Renal cortical epithelial cell (primary cell): ENCODE measurements at places on chromosomes 2 and 18.

DNA sequence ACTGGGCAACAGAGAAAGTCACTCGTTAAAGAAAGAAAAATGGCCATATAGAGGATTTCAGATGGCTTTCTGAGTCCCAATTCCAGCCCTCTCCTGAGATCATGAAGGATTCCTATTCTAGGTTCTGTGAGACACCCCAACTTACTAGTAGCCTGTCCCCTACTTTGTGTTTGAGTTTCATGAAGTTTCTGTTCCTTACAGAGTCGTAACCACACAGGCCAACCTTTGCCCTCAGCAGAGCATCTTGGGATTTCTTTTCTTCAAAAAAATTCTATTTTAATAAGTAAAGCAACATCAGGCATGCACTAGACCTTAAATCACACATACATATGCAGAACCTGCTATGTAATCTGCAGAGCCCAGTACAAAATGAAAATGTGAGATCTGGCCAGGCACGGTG lies 30.4 kb downstream of the TMEM247 start:
- no peak for DNase-seq

DNA sequence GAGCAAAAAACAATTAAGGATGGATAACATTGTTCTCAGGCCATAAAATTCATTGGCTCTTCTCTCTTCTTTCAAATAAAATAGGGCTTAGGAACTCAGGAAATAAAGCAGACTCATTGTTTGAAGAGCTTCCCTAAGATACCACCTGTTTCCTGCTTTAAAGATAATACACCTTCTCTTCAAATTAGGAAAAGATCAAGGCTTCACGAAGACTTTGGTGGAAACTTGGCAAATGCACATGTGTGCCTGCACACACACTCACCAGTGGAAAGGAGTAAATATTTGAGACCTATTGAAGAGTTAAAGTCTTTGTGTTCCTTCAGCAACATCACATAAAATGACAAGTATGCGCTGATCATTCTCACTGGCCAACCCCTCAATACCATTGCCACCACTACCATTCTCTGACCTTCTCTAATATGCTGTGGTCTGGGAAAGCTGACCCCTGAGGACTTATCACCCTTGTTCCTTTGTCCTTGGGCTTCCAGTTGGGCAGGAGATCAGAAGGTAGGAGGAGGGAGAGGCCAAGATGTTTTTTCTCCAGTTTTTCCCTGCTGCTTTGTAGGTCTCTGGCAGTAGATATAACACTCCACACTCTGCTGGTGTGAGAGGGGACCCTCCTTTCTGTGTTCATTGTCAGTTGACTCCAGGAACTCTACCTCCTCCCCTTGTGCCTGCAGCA lies 53.5 kb upstream of the SPOPL start:
- no peak for DNase-seq

DNA sequence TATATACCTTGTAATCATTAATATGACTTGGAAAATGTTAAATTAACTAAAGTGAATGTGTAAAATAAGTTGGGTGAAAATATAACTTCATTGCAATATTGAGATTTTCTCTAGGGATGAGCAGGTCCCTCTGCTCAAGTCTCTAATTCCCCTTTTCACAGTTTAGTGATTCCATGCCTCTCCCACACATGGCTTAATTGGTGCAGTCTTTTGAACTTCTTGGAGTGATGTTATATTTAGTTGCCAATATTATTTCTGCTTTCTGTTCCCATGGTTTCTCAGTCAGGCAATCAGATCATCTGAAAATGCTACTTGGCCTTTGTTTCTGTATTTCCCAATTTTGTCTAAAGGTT lies 233.7 kb upstream of the SPOPL start:
- DNase-seq = no peak

DNA sequence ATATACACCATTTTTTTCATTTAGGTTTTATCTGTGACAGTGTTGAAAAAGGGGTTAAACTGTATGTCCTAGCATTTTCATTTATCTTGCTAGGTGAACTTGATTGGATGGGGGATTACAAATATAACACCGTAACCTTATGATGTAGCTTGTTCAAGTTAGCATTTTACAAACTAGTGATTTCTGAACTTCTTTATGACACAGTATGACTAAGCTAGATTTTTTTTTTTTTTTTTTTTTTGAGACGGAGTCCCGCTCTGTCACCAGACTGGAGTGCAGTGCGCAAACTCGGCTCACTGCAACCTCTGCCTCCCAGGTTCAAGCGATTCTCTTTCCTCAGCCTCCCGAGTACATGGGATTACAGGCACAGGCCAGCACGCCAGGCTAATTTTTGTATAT lies 47.1 kb downstream of the KCMF1 start:
- DNase-seq = no peak

DNA sequence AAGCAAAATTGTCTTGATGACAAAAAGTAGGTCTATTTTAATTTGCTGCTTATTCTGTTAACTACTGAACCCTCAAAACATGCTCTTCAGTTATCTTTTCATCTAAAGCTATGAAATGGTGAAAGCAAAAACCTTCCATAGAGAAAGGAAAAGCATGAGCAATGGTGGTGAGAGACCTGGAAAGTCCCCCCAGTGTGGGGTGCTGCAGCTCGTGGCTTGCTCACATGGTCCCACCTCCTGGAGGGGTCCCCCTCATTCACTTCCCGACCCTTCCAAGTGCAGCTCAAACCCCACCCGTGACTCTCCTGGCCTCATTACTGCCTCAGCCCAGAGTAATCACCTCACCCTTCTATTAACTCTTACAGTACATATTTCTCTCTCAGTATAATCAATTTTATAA lies 301.8 kb upstream of the HNRNPA3 start:
- DNase-seq = no peak

DNA sequence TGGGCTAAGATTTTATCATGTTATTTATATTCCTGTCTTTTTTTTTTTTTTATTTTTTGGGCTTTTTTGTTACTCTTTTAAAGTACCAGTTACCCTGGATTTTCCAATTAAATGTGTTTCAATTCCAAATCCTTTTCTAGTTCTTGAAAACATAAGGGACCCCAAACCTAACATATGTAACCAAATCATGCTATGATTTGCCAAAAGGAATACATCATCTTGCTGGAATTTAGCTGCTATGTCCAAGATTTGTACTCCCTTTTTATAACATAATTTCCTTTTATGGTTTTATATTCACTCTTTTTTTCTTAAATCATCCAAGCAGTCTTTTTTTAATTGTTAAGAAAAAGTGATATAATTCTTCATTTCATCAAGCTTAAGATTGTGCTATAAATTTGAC lies 60.9 kb upstream of the DSEL start:
- no peak for DNase-seq

GRCh38 chr18:2794159-2794558 lies 52.6 kb upstream of the EMILIN2 start:
- no peak for DNase-seq

- peak; percentile 27 for DNase-seq
Observed at GRCh38 chr18:8793445-8794155, 88.2 kb downstream of the MTCL1 start.

- DNase-seq = no peak
Observed at GRCh38 chr18:6941996-6942395, 175.6 kb downstream of the LAMA1 start.

DNA sequence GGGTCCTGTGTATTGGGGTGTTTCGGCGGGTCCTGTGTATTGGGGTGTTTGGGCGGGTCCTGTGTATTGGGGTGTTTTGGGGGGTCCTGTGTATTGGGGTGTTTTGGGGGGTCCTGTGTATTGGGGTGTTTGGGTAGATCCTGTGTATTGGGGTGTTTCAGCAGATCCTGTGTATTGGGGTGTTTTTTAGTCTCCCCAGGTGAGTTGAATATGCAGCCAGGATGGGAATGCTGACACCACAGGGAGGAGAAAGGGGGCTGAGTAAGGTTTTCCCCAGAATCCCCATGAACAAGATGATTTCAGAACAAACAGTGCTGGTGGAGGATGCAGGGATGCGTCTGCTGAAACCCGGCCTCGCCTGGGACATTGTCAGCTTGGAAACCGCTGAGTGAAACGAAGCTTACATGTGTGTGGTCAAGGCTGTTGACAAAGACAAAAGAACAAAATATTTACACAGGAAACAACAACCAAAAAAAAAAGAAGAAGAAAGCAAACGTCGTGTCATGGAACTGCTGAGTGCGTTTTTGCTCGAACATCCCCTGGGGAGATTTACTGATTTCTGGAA lies 88.5 kb upstream of the ODC1 start:
- no peak for DNase-seq

DNA sequence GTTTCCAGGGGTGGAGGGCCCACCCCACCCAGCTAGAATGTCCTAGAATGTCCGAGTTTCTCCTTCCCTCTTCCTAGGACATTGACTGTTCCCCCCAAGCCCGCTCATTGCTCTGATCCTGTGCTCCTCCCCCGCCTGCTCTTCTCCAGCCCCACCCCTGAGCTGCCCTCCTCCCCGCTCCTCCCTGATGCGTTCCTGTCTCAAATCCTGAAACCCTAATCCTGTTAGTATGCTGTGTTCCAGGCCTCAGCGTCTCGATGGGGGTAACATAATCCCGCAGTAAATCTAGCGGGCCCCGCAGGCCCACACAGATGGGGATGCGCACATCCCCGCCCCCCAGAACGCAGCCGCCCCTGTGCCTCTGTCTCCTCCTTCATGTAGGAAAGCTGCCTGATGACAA lies 51.3 kb downstream of the NRP2 start:
- no peak for DNase-seq

DNA sequence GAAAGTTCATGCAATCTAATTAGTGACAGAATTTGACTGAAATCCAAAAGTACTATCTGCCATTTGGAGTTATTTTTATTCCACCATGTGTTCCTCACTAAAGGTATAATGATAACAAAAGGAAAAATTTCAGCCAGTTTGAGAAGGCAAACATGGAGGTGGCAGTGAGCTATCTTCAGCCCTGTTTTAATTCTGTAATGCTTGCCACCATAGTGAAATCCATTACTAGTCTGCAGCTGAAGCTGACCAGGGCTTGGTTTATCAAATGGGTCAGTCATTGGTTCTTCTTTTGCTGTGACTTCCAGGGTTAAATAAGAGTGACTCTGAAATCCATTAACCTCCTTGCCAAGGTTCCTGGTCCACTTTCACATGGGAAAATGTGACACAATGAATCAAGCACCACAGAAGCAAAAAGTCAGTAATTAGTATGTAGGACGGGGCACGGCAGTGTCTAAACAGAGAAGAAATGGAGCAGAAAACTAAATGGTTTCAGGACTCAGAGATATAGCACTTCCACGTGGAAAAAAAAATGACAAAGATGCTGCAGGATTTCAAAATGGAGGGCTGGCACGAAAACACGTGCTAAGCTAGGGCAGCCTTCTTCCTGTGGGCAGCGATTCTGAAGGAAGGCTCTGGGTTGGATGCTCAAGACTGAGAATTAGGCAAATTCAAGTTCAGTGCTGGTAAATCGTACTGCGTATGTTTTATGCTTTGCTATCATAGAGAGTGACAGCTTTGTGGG lies 87.2 kb downstream of the EPHA4 start:
- DNase-seq = no peak

DNA sequence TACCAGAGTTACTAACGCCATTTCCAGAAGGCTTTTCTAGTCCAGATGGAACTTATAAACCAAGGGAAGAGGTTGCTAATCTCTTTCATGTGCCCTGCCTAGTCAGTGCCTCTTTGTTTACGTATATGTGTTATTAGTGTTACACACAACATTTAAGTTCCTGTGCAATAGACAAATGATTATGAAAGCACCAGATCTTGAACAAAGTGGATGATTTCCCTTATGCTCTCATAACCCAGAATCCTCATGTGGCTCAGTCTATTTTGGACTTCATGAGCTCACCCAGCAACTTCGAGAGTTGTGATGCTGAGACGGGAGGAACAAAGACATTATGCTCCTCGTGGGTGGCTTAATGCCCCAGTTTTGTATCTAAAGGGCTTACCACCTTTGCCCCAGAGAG lies 214.4 kb upstream of the SP5 start:
- no peak for DNase-seq

GRCh38 chr2:134365356-134365755 lies 111.5 kb downstream of the MGAT5 start:
- no peak for DNase-seq

GRCh38 chr2:63814114-63814513 lies 27.6 kb upstream of the UGP2 start:
- DNase-seq = peak; percentile 54

DNA sequence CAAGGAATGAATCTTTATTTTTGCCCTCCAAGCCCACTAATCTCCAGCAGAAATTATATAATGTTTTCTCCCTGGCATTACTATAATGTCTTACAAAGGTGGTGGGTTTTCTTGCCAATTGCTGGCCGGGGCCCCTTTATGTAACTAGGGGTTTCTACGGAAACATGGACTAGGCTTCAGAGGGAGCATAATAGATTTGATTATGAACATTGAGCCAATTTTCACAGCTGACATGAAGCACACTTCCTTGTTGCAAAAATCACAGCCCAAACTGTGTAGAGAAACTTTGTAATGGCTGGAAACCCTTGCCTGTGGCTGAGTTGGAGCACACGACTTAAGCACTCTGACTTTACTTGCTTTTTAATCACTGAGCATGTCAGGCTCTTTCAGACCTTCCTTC lies 3.8 kb upstream of the CYRIA start:
- no peak for DNase-seq

- DNase-seq = peak; percentile 37
Observed at GRCh38 chr18:11488175-11488574, 121.2 kb upstream of the SLC35G4 start.

- DNase-seq = peak; percentile 55
Observed at GRCh38 chr18:36706134-36706881, 122.5 kb downstream of the TPGS2 start.

GRCh38 chr2:101420623-101421022 lies 33.3 kb upstream of the CREG2 start:
- no peak for DNase-seq

DNA sequence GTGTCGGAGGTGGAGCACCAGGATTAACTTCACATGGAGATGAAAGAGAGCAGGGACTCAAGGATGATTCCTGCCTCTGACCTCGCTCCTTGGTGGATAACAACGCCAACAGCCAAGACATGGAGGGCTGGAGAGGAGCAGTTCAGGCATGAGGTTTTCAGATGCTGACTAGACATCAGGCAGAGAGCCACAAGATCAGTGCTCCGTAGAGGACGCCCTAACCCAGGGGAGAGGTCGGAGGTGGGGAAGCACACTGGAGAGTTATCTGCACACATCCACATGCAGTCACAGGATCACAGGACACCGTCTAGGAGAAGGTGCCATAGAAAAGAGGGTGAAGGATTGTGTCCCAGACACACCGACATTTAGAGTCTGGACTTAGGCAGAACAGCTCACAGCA lies 344.3 kb downstream of the EIPR1 start:
- DNase-seq = no peak

DNA sequence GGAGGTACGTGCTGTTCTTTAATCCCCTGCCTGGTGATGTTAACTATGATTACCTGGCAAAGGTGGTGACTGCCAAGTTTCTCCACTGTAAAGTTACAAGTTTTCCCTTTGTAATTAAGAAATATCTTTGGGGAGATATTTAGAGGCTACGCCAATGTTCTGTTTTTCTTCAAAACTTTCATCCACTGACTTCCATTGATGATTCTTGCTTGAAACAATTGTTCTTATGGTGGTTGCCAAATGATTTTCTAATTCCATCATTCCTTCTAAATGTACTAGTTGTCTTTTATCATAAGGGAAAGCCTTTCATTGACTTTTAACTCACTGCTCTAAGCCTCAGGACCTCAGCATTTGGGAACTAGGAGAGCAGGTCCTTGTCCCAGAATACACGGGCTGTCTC lies 205.5 kb downstream of the SMAD7 start:
- no peak for DNase-seq

GRCh38 chr2:179444056-179444455 lies 179.4 kb upstream of the SESTD1 start:
- no peak for DNase-seq

GRCh38 chr18:23036660-23037201 lies 98.6 kb upstream of the CABLES1 start:
- DNase-seq = no peak

- no peak for DNase-seq
Observed at GRCh38 chr18:9890196-9890595, 4.4 kb downstream of the TXNDC2 start.

GRCh38 chr2:20623241-20623640 lies 27.7 kb downstream of the HS1BP3 start:
- DNase-seq = no peak
